ENCODE measurements at places on chromosomes 16 and 17.

GRCh38 chr17:57537524-57538410 is 207.3 kb downstream of the CCDC182 start:
- DNase-seq = no peak

DNA sequence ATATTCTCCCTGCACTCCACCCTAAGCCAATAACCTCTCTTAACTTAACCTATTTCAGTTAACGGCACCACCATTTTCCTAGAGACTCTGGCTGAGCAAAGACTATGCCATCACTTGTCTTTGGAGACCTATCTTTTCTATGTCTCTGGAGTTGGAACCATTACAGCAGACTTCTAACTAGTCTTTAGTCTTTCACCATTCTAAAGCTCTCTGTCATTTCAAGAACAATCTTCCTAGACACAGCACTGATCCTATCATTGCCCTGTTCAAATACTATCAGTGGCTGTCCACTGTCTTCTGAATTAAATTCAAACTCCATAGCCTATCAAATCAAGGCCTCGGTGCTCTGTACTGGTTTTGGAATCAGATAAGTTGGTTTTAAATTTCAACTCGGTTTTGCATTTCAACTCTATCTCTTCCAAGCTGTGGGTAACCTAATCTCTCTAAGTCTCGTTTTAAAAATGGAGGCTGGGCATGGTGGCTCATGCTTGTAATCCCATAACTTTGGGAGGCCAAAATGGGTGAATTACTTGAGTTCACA is 31.9 kb downstream of the RNF43 start:
- DNase-seq = no peak

GRCh38 chr17:79413611-79414010 is 197.2 kb downstream of the RBFOX3 start:
- DNase-seq = no peak

- no peak for DNase-seq
Observed at GRCh38 chr17:17366941-17367875, 64.0 kb downstream of the NT5M start.

DNA sequence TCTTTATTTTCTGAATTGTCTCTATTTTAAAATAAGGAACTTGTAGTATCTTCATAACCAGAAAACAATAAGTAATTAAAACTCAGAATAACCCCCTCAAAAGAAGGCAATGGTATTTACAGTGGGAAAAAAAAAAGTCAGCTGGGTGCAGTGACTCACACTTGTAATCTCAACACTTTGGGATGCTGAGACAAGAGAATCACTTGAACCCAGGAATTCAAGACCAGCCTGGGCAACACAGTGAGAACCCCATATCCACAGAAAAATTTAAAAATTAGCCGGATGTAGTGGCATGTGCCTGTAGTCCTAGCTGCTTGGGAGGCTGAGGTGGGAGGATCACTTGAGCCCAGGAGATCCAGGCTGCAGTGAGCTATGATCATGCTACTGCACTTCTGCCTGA is 33.5 kb downstream of the ADAM11 start:
- DNase-seq = no peak

GRCh38 chr16:11328172-11329070 is 16.8 kb upstream of the RMI2 start:
- peak; percentile 57 for DNase-seq

DNA sequence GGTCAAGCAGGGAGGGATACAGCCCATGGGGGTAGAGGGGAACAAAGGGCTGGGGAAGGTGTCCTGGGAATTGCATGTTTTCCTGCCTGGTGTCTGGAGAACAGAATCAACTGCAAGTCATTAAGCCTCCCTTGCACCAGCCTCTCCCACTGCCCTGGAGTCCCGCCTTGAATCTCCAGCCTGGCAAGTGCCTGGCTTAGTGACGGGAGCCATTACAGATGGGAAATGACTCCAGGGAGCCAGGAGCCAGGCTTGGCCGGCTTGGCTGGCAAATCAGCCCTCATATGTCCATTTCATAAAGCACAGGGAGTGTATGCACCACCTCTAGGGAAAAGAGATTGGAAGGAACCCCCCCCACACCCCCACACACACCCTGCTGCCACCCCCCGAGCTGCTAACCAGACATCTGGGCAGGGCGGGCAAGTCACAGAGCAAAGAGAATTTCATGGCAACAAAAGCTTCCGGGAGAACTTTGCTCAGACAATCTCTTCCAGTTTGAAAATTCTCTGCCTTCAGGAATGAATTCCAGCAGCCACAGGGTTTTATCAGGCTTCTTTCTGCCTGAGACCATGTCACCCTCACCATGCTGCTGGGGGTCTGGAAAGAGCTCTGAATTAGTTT is 127.7 kb downstream of the NTN1 start:
- no peak for DNase-seq

GRCh38 chr16:27922433-27922832 is 141.1 kb downstream of the GSG1L start:
- no peak for DNase-seq

DNA sequence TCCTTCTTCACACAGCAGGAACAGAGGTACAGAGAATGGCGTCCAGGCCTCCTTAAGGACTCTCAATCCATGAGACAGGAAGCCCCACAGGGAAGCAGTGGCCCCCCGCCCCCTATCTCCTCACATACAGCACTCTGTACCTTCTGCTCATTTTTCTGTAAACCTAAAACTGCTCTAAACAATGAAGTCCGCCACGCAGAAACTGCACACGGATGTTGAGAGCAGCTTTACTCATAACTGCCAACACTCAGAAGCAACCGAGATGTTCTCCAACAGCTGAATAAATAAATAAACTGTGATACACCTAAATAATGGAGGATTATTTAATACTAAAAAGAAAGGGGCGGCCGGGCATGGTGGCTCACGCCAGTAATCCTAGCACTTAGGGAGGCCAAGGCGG is 9.9 kb downstream of the TBC1D16 start:
- no peak for DNase-seq

DNA sequence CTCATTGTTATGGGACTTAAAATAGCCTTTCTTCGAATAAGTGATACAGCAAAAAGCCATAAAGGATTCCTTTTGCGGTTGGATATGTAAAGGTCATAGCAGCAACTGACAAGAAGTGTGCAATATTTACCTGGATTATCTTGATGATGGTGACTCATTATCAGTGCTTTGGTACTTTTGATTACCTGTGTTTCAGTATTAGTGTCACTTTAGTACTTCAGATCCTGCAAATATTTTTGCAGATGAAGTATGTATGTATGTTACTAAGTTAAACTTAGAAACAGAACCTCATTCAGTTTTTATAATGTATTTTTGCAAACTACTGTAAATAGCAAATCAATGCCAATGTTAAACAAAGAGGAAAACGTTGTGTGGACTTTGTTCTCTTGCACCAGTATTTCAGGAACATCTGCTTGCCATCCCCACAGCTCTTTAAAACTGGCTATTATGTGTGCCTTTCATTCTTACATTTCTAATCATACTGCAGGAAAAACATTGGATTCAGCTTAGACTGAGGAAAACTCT is 10.5 kb downstream of the CNEP1R1 start:
- no peak for DNase-seq

- DNase-seq = no peak
Observed at GRCh38 chr16:5906351-5906750, 808.8 kb upstream of the EEF2KMT start.

DNA sequence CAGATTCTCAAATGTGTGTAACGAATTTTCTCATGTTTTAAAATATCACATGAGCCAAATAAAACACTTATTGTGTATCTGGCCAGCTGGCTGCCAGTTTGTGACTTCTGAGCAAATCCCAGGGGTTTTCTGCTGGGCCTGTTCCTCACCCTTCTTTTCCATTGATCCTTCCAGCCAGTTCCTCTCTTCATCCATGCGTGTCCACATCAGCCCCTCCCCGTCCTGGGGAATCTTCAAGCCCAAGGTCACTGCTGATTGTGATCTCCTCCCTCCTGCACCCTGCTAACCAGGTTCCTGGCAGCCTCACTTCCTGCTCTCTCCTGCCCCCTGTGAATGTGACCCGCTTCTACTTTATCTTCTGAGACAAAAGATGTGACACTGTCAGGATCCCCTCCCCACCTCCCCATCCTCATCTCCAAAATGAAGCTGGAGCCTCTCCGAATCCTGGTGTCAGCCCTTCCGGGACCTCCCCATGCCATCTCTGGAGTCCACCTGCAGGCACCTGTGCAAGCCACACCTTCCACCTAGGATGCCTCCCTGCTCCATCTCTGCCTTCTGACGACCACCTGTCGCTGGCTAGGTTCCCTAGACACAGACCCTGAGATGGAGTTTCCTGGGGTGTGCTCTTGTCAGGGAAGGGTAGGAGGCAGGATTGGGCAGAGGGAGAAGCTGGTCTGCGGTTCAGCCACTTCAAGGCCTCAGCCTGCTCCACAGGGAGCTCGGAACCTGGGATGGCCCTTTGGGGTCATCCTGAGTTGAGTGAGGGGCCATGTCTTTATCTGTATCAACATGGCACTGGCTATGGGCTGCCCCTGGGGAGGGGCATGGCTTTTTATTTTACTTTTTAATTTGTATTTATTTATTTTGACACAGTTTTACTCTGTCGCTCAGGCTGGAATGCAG is 205.1 kb downstream of the KATNIP start:
- no peak for DNase-seq

DNA sequence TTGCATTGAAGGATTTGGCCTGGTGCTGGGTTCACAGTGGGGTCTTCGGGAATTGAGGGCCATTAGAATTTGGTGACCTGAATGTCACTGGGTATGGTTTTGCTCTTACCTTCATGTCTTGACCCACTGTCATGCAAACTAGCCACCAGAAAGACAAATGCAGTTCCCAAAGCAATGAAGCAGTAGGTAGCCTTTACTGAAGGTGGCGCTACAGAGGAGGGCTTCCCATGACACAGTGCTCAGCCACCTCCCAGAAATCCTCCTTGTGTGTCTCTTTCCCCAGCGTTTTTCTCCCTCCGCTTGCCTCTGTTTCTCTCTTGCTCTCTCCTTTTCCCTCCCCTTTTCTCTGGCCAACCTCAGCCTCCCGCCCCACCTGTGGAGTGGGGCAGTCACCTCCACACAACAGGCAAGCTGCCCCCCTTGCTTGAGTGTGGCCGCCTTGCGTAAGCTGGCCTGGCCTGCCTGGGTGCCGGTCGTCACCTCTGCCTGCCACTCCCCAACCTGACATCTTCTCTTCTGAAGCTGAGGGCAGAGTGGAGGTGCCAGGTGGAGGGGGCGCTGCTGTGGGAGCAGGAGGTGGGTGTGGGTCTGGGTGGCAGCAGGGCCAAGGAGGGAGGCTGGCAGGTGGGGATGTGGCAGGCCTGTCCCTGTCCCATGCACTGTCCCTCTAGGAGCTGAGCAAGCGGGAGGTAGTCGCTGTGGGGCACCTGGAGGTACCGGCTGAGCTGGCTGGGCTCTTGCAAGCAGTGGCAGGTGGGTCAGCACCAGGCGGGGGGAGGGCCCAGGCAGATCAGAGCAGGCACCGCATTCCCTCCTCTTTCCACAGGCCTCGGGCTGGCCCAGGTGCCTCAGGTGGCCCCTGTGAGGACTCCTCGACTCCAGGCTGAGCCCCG is 34.7 kb downstream of the MYO15A start:
- no peak for DNase-seq

Data from activated T-cell treated with anti-CD3 and anti-CD28 coated beads, Interleukin-2, amount 50 U/mL, for 48 hours (primary cell).